HS-27A (cell line): ENCODE measurements at places on chromosomes 5 and 9.

DNA sequence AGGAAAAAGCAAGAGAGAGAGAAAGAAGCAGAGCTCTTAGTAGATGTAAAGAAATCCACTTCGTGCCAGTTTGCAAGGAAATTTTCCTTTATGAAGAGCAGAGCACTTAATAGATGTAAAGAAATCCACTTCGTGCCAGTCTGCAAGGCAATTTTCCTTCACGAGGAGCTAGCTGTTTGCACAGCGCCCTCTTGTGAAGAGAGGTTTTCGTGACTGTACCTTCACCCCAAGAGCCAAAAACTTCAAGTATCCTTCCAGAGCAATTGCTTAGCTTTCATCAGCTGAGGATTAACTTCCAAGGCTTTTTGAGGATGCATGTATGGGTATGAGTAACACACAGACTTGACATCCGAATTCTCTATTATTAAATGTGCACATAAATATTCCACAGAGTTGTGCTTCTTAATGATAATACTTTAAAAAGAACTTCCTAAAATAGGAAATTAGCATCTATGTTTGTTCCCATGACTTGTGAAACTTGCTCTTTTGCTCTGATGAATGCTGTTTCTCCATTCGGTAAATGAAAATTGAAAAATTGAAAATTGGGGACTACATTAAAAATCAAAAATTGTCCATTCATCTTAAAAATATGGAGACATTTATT lies 525.6 kb downstream of the PDE4D start:
- DNase-seq: peak; percentile 20

- no peak for DNase-seq
Measured at GRCh38 chr5:101605700-101606099, 690.4 kb downstream of the SLCO4C1 start.

DNA sequence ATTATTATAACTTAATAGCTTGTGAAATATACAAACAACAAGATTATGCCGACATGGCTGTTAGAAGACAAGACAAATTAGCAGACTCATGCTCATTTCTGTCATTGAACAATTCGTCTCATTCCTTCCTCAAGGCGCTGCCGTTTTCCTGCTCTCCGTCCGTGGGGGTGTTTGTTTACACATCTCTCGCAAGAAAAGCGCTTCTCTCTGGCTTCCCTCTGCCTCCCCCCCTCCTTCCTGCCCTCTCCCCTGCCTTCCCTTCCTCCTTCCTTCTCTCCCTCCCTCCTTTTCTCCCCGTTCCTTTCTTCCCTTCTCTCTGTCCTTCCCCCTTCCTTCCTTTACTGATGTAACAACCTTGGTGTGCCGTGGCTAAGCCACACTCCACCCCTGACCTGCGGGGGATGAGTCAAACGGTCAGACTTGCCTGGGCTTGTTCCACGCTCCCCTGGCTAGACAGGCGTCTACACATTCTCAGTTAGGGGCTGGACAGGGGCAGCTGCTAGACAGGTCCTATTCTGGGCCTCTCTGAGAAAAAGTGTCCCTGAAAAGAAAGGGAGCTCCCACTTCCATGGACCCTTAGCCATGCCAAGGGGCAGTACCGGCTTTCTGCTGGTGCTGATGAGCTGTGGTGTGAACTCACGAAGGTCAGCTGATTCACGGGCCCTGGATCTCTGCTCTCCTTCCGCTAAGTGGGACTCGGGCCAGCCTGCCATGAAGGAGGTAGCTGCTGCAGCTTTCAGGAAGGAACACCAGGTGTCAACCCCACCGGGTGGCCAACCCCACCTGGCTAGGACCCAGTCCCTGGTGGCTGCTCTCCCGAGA lies 32.0 kb upstream of the SPTLC1 start:
- no peak for DNase-seq

DNA sequence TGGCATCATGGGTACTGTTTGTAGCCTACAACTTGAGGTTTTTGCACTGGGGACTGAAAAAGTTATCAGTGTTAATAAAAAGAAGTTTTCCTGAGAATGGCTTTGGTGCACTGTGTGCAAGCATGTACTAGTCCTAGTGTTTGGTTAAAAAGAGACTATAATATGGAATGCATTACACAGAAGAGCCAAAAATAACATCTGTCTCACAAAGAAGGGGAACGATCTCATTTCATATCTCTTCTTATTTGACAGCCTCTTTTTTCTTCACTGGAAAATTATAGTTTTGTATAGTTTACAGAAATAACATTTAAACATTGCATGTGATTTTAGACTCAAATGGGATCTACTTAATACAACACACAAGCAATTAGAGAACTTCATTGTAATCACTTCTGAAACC lies 127.0 kb upstream of the GDNF start:
- DNase-seq: no peak

DNA sequence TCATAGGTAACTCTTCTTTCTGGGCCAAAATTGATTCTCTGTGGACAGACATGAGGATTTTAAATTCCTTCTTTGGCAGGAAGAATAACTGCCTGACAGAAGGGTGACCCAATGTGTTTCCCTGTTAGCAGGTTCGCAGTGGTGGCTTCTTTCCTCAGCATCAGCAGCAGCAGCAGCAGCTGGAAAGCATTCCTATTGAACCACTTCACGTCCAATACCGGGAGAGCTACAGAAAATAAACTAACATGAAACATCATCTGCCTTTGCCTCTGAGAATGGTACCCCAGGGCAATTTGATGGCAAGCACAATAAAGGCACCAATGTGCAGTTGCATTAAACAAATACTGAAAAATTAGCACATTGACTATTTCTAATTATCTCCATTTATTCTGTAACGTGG lies 214.5 kb downstream of the TMEM167A start:
- DNase-seq: no peak

- DNase-seq: no peak
Measured at GRCh38 chr5:107232788-107233187, 437.9 kb downstream of the EFNA5 start.

DNA sequence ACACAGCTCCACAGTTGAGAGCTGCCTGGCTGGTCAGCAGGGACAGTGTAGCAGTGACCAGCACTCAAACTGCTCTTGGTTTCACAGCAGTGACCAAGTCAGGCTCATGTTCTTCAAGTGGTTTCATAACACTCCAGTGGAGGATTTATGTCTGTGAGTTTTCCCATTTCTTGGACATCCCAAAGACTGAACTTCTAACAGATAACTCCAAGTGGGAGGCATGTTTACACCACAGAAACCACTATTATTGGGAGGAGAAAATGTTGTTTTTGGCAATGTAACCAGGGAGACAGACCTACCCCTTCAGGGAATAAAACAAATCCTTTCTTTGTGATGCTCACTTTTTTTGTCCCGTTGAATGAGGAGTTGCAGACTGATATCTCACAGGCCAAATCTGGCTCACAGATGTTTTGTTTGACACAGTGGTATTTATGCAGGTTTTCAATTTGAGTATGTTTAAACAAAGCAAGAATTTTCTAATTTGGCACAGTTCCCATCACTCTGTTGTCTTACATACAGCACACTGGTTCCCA lies 141.5 kb downstream of the RMI1 start:
- no peak for DNase-seq

- DNase-seq: no peak
Measured at GRCh38 chr5:171728686-171729085, 56.9 kb upstream of the SMIM23 start.

GRCh38 chr5:68170826-68171558 lies 44.6 kb upstream of the PIK3R1 start:
- DNase-seq: no peak

- no peak for DNase-seq
Measured at GRCh38 chr5:38431242-38431853, 125.1 kb downstream of the LIFR start.

GRCh38 chr9:96523374-96523773 lies 73.4 kb downstream of the HABP4 start:
- DNase-seq: no peak

GRCh38 chr9:8486095-8486494 lies 686.5 kb upstream of the DMAC1 start:
- DNase-seq: no peak

DNA sequence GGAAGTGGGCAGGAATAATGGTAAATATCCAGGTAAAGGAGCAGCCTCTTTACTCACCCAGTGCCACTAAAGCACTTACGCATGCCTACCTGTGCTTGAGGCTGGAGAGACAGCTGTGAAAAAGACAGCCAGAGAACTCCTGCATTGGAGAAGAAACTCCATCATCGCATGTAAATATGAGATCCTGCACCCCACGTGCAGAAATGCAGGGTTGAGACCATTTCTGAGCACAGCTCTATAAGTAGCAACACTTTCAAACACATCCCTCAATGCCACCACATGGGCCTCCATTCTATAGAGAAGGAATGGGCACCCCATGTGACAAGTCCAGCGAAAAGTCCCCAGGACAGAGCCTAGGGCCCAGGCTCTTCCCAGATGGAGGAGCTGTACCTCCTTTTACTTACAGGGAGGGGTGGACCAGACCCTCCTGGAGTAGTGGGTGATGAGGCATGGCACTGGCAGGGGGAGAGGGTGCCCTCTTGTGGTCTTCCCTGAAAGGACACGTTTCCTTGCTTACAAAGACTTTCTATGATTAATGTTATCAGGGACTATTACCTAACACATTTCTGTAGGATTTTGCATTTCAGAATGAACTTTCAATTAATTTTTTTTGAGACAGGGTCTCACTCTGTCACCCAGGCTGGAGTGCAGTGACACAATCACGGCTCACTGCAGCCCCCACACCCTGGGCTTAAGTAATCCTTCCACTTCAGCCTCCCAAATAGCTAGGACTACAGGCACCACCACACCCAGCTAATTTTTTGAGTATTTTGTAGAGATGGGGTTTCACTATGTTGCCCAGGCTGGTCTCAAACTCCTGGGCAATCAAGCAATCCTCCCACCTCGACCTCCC lies 55.3 kb upstream of the IL17B start:
- no peak for DNase-seq

DNA sequence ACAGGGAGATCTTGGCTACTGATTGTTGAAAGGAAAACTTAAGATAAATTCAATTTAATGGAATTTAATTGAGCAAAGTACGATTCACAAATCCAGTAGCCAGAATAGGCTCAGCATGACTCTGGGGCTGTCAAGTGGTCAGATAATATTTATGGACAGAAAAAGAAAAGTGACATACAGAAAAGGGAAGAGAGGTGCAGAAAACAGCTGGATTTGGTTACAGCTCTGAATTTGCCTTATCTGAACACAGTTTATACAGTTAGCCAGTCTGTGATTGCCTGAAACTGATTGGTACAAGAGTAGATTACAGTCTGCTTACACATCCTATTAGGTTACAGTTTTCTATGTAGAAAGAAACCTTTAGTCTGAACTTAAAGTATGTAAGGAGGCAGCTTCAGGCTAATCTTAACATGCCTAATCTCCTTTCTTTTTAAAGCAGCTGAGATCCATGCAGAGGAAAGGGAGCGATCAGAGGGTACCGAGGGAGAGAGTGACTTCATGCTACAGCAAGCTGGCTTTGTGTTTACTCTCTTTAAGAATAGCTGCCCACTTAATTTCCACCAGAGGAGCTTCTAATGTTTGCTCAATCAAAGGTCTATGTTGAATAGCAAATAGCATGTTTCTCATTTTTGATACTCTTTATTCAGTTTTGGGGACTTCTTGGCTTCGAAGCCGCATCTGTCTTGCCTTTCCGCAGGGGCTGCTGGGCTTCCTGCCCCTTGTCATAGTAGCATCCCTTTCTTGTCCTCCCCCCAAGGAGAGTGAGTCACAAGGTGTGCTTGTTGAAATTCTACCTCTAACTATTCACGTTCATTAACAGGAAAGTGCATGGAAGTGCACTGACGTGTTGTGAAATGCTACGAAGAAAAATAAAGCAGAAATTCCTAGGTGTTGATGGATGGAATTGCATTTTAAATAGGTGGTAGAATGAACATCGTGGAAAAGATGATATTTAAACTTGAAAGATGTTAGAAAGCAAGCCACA lies 761.2 kb downstream of the TAF11L14 start:
- no peak for DNase-seq

DNA sequence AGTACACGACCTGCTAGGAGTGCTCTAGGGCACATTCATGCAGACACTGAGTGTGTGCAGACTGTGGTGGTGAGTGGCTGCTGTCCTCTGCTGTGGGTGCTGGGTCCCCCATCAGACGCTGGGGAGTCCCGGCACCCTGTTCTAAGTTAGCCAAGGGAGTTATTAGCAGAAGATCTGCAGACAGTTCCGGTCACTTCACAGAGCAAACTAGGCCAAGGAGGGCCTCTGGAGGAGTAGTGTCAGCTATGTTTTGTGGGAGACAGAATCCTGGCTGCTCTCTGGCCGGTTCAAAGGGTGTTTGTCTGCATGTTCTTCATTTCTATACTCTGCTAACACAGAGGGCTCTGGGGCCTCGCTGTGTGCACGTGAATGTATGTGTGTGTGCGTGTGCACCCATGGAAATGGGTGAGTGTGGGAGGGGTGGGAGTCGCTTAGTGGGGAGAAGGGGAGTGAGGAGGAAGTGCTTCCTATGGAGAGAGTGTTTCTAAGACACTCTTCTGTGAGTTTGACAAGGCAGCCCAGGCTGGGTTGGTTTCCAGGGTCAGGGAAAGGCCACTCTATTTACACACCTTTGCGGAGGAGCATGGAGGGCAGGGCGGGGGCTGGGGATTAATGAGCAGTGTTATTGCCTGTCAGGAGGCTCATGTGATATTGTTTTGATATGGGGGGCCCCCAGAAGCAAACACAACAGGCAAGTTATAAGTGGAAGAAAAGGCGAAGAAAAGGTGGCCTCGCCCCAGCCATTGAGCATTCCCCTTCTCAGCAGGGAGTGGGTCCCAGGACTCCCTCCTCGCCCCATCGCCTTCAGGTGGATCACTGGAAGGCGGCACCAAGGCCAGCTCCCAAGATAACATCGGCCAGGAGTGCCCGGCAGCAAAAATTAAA lies 68.9 kb downstream of the MACROH2A1 start:
- DNase-seq: no peak

GRCh38 chr5:34656700-34657273 lies 659 bp downstream of the RAI14 start:
- no peak for DNase-seq

DNA sequence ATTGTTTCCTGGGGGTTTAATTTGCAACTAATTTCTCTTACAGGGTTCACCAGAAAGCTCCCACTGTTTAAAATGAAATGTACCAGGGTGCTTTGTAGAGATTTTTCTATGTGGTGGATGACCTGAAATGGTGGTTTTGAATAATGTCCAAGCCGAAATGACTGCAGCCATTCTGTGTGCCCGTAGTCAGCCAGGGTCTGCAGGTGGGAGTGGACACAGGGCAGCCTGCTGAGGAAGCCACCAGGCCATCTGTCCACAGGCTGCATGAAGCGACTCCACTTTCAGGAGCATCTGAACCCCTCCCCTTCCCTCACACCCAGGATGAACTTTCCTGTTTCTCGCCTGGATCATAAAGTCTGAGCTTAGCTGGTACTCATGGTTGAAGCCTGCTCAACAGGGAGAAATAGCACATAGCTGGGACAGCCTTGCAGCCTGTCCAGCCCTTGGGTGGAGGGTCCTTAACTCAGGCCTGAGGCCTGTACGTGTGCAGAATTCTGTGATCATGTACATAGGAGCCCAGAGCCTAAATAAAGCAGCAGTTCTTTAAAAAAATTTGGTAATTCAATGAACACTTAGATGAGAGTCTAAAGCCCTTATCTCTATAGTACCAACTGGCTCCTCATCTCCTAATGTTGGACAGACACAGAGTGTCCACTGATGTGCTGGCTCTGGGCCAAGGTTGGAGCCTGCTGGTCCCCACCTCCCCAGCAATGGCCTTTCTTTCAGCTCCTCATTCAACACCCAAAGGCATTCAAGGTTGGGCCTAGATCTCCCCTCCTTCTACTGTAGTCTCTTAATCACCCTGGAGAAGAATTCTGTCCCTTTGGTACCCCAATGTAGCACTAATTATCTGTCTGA lies 72.8 kb downstream of the SHB start:
- no peak for DNase-seq
